Fibroblast of skin of abdomen (primary cell): ENCODE measurements at places on chromosomes 7 and 10.
A peak's percentile ranks its signal among the peaks of the same experiment; 100 is the strongest.

GRCh38 chr10:29802171-29802570 is 167.4 kb upstream of the SVIL start:
- DNase-seq: no peak

GRCh38 chr10:29860166-29860565 is 199.2 kb downstream of the JCAD start:
- DNase-seq: peak; percentile 89

GRCh38 chr10:128009372-128010126 is 102.6 kb downstream of the PTPRE start:
- DNase-seq: no peak

DNA sequence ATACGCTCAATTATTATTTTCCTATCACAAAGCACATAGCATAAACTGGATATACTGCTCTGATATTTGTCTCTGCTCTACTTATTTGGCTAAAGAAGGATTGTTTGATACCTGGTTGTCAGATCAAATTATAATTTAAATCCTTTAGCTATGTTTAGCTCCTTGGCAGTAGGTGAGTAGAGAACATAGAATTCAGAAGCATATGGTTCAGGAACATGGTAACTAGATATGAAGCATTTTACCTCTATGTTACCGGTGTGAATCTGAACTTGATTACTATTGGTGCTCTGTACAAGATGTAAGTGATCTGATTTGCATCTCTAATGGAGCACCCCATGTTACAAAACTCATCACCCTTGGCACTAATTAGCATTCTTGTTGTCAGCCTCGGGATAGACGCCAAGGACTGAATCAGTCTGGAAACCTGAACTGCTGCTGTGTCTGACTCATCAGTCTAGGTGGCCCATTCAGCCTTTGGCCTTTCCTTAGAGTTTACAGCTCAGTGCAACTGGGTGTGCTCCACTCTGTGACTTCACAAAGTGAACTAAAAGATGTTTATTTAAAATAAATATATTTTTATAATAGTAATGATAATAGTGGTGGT is 12.3 kb upstream of the MYPN start:
- peak; percentile 93 for DNase-seq

GRCh38 chr10:29687421-29688164 is 52.8 kb upstream of the SVIL start:
- DNase-seq: peak; percentile 4
